PC-9 (cell line): ENCODE measurements at places on chromosomes 7 and 10.
A peak's percentile ranks its signal among the peaks of the same experiment; 100 is the strongest.

DNA sequence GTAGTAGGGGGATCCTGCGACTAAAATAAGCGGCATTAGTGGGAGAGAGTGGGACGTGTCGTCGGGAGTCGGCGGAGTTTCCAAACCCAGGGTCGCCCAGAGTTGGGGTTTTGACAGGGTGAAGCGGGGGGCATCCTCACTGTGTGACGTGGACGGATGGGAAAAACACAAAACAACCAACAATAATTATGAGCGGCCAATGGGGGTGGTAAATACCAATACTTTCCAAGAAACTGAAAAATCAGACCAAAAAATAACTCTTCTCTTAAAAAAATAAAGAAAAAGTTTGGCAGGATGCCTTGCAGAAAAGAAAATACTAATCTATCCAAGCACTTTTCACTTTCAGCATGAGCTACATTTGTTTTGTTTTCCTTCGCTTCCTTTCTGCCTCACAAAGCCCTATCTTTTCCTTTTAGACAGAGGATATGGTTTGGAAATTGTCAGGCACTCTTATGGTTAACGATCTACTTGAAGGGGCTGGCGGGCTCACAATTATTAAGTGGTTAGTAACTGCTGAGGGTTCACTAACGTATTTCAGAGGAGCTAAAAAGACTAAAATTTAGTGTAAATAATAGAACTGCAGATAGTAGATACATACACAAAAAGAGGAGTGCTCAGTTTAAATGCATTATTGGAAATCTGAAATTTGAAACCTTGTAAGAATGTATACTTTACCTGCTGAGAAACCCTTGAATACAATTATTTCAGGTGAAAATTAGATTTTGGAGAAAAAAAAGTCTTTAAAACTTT, 802 bp upstream of the CDK6 start:
- no peaks in the 10 kb centered on the region for H3K27me3 ChIP-seq
- peaks cover 3% of the 10 kb centered on the region; the same call in 1 of the 2 replicates for H3K36me3 ChIP-seq
- DNase-seq: no peak
- peak overlapping the region; percentile 94 for H3K4me3 ChIP-seq

- no peaks in the 10 kb centered on the region for H3K27me3 ChIP-seq
- H3K4me3 ChIP-seq: no peak overlapping the region
- no peak for DNase-seq
- no peak overlapping the region for H3K27ac ChIP-seq
- no peaks in the 10 kb centered on the region for H3K36me3 ChIP-seq
Observed at GRCh38 chr7:37337522-37337921, 111.1 kb downstream of the ELMO1 start.

DNA sequence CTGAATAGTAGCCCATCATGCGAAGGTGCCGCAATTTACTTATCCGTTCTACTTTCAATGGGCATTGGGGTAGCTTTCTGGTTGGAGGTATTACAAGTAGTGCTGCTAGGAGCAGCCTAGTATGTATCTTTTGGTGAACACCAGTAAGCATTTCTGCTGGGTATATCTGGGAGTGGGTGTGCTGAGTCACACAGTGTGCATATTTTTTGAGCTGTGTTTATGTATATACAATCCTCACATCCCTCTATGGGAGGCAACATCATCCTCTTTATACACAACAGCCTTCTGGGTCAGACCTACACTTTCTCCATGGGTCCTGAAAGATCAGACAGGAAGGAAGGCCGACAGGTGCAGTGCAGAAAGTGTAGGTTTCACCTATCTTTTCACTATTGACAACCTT, 36.3 kb downstream of the PYROXD2 start:
- DNase-seq: no peak
- peaks cover 45% of the 10 kb centered on the region for H3K4me1 ChIP-seq
- H3K27me3 ChIP-seq: no peaks in the 10 kb centered on the region
- no peaks in the 10 kb centered on the region for H3K36me3 ChIP-seq
- H3K4me3 ChIP-seq: no peak overlapping the region
- H3K27ac ChIP-seq: no peak overlapping the region

DNA sequence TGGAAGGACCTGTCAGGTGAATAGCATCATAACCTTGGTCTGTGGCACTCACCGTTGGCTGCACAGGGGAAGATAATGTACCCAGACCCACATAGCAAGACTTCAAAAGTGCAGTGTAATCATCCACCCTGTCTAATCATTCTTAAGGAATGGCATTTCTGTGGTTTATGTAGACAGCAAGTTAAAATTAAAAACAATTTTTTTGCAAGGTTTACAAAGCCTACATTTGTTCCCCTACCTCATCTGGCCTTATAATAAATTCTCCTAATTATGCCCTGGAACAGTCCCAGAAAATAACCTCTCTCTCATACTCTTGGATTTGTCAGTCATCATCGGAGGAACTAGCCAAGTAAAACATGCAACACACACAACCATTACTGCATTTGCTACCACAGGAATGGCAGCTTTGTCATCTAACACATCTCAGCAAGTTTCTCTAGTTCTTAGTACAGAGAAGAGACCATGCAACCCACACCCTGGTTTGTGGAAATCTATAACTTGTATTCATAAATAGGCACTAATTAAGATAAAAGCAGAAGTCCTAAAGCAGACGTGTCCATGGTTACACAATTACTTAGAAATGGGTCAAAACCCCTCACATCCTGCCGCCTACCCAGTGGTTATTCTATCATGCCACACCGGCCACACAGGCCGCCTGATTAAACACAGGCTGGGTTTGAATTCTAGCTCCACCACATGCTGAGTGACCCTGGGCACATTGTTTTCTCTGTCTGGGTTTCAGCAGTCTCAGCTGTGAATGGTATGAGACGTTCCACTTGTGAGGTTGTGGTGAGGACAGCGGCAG, 19.1 kb downstream of the ABLIM1 start:
- no peaks in the 10 kb centered on the region for H3K36me3 ChIP-seq

GRCh38 chr7:8637322-8637721, 203.9 kb downstream of the NXPH1 start:
- H3K36me3 ChIP-seq: no peaks in the 10 kb centered on the region
- H3K27ac ChIP-seq: no peak overlapping the region
- no peak overlapping the region for H3K4me3 ChIP-seq
- no peaks in the 10 kb centered on the region for H3K27me3 ChIP-seq

DNA sequence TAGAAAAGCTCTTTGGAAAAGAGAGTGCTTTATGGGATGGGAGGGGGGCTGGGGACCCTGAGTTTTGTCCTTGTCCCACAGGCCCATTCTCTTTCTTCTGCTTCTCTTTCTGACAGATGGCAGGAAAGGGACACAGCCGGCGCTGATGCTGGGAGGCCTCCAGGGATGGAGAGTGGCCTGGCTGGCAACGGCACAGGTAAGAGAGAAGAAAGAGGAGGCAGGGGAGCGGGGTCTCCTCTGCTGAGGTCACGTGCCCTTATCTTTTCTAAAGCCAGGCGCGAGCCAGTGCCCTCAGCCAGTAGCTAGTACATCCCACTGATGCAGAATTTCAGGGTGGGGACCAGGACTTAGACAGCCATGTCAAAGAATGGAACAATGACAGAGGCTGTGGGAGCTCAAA, 9.2 kb downstream of the ZNF775 start:
- no peak for DNase-seq
- no peak overlapping the region for H3K27ac ChIP-seq
- no peaks in the 10 kb centered on the region for H3K36me3 ChIP-seq
- H3K4me1 ChIP-seq: no peaks in the 10 kb centered on the region

DNA sequence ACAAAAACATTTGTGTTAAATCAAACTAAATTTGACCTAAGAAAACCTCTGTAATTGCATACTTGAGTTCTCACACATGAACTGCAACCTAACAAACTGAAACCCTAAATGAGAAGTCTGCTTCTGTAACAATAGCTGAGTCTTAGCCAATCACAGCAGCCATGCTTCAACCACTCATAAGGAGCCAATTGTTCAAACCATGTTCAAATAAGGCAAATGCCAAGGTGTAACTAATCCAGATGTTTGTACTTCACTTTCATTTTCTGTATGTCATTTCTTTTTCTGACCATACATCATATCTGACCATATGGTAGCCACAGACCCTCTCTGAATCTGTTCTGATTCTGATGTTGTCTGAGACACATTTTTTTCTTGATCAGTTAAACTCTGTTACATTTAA, 47.5 kb upstream of the ANTXRL start:
- no peak overlapping the region for H3K27ac ChIP-seq
- H3K36me3 ChIP-seq: no peaks in the 10 kb centered on the region
- no peak overlapping the region for H3K4me3 ChIP-seq
- no peaks in the 10 kb centered on the region for H3K4me1 ChIP-seq

DNA sequence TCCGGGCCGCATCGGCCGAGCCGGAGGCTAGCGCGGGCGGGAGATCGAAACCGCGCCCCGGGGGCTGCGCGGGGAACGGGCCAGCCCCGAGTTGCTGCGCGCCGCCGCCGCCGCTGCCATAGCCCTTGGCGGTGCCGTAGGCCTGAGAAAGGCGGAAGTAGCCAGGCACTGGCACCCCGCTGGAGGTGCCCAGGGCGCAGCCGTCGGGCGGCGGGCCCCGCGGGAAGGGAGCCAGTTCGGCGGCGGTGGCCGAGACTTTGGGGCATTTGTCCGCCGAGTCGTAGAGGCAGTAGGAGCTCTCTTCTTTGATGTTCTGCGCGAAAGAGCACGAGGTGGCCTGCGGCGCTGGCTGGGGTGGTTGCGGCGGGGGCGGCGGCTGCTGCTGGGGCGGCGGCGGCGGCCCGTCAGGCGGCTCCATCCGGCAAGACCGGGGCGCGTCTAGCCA, 587 bp downstream of the HOXA10 start:
- H3K4me3 ChIP-seq: no peak overlapping the region
- H3K27ac ChIP-seq: no peak overlapping the region
- H3K27me3 ChIP-seq: no peaks in the 10 kb centered on the region
- peaks cover 19% of the 10 kb centered on the region for H3K4me1 ChIP-seq

- DNase-seq: no peak
- no peaks in the 10 kb centered on the region for H3K4me1 ChIP-seq
- no peak overlapping the region for H3K27ac ChIP-seq
- H3K4me3 ChIP-seq: no peak overlapping the region
- no peaks in the 10 kb centered on the region for H3K36me3 ChIP-seq
Observed at GRCh38 chr10:129850316-129850715, 113.8 kb downstream of the EBF3 start.

DNA sequence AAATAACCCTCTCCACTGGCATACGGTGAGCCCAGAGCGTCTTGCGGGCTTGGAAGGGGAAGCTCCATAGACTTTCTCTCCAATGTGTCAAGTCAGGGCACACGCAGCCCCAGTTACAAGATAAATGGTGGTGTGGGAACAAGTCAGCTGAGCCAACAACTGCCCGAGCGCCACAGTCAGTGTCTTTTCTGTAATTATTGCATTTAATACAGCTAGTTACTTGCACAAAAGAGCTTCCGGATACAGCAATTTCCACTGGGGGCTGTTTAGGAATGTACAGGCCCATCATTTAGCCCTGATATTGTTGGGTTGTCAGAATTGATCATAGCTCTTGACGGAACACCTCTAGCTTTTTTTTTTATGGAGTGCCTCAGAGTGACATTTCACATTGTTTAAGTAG, 193.5 kb upstream of the SP8 start:
- no peak overlapping the region for H3K4me3 ChIP-seq
- H3K4me1 ChIP-seq: 0 out of 2 replicates have a peak, but pooled peaks cover 5% of the 10 kb centered on the region
- no peak overlapping the region for H3K27ac ChIP-seq
- H3K27me3 ChIP-seq: no peaks in the 10 kb centered on the region
- H3K36me3 ChIP-seq: no peaks in the 10 kb centered on the region

DNA sequence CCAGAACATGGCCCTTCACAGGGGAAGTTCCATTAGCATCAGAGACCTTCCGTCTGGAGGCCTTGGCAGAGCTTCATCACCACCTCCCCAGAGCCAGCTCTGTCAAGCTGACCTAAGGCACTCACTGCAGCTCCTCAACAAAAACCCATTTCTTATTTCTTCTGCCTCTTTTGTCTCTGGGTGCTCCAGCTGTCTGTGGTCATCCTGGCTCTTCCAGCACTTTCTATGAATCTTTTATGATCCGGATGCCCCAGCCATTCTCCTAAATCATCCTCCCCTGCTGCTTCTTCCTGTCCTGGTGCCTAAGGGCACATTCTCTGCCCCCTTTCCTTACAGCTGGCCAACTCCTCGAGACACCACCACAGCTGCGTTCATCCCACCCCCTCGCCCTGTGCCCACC, 171.7 kb upstream of the INSYN2A start:
- H3K27me3 ChIP-seq: no peaks in the 10 kb centered on the region
- no peaks in the 10 kb centered on the region for H3K4me1 ChIP-seq
- no peak for DNase-seq
- no peak overlapping the region for H3K27ac ChIP-seq
- H3K36me3 ChIP-seq: no peaks in the 10 kb centered on the region
- H3K4me3 ChIP-seq: no peak overlapping the region

GRCh38 chr7:42107484-42108240, 129.3 kb downstream of the GLI3 start:
- no peak overlapping the region for H3K4me3 ChIP-seq
- no peaks in the 10 kb centered on the region for H3K36me3 ChIP-seq
- no peaks in the 10 kb centered on the region for H3K4me1 ChIP-seq
